ENCODE measurements at places on chromosomes 16 and 17.

DNA sequence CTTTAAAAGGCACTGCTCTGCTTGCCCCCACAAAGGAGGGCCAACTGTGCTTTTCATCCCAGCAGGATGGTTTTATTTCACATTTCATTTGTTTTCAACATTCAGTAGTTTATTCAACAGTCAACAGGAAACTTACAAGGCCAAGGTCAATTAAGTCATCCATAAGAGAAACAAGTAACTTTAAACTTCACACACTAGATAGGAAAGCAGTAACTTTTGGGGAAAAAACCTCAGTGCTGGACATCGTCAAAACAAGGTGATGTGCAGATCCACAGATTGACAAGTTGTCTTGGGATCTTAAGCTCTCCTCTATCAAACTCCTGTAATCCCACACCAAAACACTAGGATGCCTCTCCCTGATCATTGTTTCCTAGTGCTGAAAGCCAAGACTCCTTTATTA is 18.5 kb downstream of the NFE2L1 start:
- no peak for DNase-seq

DNA sequence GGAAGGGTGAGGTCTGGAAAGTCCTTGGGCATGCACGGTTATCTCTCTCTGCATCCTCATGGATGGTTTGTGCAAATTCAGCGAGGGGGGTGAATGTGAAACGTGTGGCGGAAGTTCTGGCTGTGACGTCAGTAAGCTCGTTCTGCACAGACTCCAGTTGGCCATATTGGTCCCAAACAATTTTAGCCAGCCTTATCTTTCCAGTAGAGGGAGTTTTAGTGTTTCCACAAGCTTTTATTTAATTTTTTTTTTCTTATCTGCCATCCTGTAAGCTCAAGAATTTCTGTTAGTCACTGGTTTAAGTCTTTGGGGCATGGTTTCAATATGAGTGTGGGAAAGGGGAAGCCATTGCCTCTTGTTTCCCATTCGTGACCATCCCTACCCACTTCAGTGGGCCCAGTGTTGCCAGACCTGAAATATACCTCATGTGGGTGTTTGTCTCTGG is 39.0 kb downstream of the HLF start:
- DNase-seq, result peak; percentile 18

GRCh38 chr17:7563115-7563869 is 1.6 kb downstream of the SENP3 start:
- no peak for DNase-seq

DNA sequence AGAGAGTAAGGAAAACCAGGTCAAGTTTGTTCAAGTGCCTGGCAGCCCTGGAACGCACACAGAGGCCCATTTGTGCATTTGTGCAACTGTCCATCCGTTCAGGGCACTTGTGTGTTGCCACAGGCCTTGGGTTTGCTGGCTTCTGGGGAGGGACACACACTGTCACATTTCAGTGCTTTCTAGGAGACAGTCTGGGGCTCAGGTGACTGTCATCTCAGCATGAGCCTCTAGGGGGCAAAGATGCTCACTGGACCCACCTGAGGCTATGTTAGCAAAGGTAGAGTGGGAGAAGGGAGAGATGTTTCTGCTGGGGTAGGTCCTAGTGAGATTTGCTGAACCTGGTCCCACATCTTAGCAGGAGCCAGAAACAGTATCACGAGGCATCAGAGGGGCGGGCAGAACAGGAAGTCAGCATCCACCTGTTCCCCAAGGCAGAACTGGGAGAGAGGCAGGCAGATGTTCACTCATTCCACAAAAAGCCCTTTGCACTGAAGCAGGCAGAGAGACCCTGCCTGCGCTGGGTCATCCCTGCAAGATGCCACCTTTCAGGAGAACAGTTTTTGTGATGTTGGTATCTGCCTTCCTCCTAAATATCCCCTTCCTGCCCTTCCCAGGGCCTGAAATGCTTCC is 48.5 kb downstream of the RAI1 start:
- no peak for DNase-seq
